Cardiac fibroblast (primary cell): ENCODE measurements at places on chromosomes 1 and 21.
A peak's percentile ranks its signal among the peaks of the same experiment; 100 is the strongest.

DNA sequence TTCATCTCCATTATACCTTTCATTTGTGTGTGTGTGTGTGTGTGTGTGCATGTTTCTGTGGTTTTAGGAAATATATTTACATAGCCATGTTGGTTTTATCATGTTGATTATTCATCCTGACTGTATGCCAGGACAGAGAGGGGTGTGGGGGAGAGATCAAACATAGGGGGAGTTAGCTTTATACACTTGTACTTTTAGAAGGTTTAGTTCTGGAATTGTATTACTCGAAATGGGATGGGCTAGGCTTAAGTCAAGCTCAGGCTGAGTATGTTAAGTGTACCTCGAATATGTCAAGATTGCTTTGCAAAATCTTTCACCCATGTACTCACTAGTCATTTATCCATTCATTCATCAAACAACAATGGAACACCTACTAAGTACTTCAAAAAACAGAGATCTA is 123.3 kb downstream of the HMCN1 start:
- no peak for DNase-seq

DNA sequence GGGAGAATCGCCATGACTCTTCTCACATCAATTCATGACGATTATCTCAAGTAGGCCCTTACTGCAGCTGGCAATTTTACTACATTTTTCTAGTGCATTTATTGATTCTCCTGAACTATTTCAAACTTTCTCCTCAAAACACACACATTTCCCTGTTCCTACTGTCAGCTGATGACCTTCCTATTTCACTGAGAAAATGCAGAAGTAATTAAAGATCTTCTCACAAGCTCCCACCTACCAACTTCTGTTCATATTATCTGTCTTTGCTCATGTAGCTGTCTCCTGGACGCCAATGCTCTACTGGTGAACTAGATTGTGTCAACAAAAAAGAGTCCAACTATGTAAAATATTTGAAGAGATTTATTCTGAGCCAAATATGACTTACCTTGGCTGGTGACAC is 36.4 kb upstream of the FASLG start:
- DNase-seq: no peak

DNA sequence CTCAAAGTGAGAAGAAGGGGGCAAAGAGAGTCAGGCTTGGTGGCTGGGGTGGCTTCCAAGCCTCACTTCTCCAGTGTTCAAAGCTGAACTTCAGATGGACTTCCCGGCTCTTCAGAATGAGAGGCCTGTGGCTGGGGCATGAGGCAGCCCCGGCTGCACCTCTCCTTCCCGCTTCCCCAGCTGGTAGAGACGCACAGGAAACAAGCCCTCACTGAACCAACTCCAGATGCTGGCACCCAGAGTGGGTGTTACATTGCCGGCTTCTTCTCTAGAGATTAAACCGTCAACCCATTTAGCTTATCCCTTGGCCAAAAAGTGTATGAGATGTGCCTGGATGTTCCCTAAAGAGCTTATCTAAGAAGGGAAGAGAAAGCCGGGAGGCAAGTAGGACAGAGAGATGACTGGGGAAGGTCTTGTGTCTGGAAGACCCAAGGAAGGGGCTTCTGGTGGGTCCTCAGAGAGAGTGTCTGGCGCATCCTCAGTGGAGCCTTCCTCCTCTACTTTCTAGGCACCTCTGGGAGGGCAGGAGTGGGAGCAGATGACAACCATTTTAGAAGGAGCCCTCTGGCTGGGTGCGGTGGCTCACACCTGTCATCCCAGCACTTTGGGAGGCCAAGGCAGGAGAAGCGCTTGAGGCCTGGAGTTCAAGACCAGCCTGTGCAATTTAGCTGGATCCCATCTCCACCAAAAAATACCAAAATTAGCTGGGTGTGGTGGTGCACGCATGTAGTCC is 2.0 kb downstream of the ADAMTSL4 start:
- no peak for DNase-seq

GRCh38 chr1:94805912-94806311 is 14.2 kb upstream of the SLC44A3 start:
- DNase-seq: peak; percentile 73

DNA sequence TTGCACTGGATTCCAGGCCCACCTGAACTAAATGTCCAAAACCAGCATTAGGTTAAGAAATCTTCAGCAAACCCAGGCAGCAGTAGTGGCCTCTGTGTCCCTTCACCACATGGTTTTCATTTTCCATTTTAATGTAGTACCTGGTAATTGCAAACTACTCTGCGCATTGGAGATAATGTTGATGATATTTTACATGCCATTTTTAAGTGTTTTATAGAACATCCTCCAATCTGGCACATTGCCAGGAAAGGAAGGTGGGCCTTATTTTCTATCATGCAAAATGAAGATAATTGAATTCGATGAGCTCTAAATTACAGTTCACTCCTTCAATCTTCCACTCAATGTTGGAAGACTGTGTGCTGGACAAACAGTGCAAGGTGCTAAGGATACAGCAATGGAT is 89.5 kb downstream of the ZC3H11B start:
- DNase-seq: no peak

- DNase-seq: peak; percentile 61
Measured at GRCh38 chr1:31639543-31639942, 5.1 kb downstream of the PEF1 start.
